GM06990 (cell line): ENCODE measurements at places on chromosomes 6 and 20.
A peak's percentile ranks its signal among the peaks of the same experiment; 100 is the strongest.

GRCh38 chr20:24871480-24872213, 77.4 kb upstream of the CST7 start:
- no peak for DNase-seq

DNA sequence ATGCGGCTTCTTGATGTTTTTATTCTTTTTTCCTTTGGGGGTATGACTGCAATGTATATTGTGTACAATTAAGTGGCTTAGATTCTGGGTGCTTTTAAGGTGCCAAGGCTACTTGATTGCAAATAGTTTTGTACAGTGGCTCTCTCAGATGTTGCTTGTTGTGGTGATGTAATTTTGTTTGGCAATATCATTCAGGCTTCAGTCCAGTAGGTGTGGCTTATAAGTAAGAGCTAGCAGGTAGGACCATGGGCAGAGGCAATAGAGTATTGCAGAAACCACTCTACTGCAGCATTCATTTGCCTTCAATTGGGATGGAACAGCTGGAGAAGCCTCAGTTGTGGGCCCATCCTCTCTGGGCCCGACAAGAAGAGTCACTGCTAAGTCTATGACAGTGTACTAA, 407.9 kb upstream of the MAN1A1 start:
- no peak for DNase-seq

DNA sequence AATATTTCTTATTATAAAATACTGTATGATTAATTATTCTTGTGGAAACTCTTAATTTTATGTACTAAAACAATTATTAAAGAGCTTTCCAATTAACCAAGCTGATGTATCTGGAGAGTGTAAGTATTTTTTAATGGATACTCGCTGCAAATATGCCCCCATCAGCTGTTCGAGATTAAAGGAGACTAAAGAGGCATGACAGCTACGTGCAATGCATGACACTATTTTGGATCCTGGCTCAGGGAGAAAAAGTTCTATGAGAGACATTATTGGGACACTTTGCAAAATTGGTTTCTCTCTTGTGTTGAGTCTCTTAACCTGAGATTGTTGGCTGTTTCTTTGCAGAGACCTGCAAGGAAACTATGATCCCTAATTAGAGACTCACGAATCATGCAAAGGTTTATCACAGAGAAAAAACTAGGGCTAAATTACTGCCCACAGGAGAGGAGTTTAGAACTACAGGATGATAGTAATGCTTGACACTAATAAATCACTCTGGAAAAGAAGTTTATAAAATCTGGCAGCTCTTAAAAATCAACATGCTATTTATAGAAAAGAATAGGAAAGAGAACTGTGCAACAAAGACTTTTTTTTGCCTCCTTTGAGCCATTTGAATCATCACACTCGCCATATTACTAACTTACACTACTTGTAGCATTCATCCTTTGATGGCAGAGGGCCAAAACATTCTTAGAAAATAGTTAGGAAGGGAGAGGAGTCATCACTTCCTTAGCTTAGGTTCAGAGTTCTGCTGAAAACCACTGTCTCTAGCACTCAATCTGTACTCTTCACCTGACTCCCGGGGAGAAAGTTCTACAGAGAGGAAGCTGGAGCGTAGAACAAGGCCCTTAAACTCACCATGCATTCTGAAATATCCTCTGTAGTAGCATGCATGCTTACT, 25.3 kb downstream of the NRN1 start:
- no peak for DNase-seq

GRCh38 chr6:167113935-167114910, 8.7 kb upstream of the CCR6 start:
- peak; percentile 89 for DNase-seq

GRCh38 chr20:32358632-32358882, 426 bp downstream of the ASXL1 start:
- DNase-seq, result no peak

GRCh38 chr20:61072398-61072797, 179.7 kb upstream of the CDH4 start:
- no peak for DNase-seq

DNA sequence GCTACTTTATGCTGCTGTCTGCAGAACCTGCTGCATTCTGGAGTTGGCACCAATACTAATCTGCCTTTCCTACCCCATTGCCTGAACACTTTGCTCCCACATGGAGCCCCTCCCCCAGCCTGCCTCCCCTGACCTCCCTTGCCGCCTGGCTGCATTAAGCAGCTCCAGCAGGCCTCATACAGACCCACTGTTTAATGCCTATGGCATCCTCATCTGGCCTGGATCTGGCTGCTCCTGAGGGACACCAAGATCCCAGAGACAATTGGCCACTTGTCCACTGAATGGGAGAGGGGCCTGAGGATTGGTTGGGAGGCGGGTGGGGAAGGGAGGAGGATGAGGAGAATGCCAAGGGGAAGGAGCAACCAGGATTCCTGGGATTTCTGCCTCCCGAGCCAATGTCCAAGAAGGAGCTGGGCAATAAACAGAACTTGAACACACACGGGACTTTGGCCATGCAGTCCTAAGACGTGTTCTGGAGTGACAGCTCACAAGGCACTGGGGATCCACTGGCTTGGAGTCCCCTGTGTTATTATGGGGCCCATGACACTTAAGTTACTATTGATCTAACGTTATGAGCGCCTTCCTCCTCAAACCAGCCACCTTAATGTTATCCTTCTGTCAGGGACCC, 10.4 kb upstream of the KCNK5 start:
- DNase-seq, result no peak

DNA sequence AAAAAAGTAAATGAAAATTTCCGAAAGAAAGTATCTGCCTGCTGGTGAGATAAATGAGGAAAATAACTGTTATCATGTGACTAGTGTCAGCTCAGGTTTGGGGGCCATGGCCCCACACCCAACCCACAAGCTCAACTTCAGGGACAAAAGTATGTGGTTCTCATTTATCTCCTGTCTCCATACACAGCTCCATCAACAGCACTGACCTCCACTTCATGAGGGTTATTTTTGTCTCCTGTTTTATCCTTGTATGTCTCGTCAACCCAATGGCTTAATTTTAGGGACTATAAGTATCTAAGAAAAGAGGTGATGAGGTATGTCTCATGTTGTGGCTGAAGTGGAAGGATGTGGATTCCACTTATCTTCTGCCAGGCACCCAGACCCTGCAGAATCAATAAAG, 271.6 kb upstream of the RIN2 start:
- DNase-seq, result no peak

DNA sequence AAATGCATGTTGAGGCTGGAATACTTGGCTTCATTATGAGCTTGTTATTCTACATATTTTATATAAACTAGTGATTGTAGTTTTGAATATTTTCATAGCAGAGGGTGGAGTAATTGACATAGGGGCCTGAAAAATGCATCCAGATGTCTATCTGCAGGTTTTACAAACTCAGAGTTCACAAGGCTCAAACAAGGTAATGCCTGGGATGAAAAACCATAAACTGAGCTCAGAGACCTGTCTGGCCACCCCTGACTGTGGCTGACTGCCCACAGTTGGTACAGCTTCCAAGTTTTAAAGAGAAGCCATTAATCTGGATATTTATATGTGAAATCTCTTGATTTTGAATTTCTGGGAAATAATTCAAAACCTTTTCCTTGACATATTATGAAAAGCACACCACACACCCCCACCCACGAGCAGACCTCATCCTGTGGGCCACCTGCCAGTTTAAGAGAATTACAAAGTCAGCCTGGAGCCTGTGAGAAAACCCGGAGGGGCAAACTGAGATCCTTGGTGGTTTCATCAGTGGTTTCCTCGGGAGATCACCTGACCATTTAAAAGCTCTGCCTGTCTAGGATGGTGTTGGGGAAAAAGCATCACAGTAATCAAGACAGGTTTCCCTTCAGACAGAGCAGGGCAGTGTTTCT, 230.1 kb downstream of the SAMD5 start:
- no peak for DNase-seq

GRCh38 chr6:40960742-40961430, 78.1 kb downstream of the UNC5CL start:
- no peak for DNase-seq

DNA sequence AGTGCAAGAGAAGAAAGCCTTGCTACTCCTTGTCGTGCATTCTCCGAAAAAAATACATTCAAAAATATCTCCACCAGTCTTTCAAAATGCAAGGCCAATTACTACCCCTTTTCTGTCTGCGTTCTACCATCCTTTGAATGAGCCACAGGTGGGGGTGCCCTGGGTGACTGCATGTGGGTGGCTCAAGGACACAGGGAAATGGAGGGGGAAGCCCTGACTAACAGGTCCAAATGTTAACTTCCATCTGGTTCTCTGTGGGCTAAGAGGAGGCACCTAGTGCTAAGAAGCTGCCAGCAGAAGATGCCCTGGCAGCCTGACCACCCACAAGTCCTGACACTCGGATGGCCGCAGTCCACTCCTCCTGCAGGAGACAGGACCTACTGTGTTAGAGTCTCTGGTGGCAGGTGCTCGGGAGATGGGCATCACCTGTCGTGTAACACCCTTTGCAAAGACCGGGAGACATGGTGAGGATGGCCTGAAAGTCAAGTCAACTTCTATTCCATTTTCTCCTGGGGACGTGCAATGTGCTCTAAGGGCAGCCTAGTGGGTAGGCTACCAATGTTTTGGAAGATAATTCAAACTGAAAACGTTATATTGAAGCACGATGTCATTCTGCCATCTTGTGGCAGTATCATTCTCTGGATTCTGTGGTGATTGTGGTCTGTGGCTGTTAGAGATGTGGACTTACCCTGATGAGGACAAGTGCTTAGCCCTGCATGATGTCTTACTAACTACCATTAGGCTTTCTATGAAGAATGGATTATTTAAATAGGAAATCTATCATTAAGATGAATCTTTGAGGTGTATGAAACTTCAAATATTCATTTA, 27.4 kb upstream of the IGF2R start:
- no peak for DNase-seq

GRCh38 chr6:165679326-165679725, 16.3 kb upstream of the PDE10A start:
- no peak for DNase-seq

DNA sequence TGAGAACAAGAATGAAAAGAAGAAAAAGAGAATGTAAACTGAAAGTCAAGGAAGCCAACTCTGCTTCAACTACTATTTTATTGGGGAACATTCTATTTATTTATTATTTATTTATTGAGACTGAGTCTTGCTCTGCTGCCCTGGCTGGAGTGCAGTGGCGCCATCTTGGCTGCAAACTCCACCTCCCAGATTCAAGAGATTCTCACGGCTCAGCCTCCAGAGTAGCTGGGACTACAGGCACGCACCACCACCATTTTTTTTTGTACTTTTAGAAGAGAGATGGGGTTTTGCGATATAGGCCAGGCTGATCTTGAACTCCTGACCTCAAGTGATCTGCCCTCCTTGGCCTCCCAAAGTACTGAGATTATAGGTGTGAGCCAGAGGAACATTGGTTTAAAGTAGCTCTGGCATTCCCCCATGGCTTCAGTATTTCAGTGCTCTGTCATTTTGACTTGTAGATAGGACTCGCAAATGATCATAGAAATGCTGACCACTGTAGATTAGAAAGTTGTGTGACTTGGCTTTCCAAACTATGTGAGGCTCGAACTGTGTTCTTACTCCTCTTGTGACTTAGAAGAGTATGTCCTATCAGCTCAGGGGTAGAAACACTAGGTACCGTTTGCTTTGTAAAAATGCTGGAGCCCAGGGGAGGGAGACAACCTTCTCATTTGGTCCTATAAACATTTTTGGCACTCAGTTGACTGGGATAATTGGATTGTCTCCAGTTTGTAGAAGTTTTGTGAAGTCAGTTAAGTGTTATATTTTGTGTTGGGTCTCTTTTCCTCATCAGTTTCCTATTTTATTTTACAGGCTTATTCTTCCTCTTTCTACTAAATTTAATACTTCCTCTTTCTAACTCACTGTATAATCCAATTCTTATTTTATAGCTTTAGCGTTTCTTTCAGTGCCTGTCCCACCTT, 544.9 kb upstream of the CITED2 start:
- no peak for DNase-seq

GRCh38 chr6:18022398-18023231, 35.2 kb upstream of the KIF13A start:
- DNase-seq, result no peak

GRCh38 chr6:26477426-26477825, 19.7 kb downstream of the BTN2A1 start:
- DNase-seq, result no peak

DNA sequence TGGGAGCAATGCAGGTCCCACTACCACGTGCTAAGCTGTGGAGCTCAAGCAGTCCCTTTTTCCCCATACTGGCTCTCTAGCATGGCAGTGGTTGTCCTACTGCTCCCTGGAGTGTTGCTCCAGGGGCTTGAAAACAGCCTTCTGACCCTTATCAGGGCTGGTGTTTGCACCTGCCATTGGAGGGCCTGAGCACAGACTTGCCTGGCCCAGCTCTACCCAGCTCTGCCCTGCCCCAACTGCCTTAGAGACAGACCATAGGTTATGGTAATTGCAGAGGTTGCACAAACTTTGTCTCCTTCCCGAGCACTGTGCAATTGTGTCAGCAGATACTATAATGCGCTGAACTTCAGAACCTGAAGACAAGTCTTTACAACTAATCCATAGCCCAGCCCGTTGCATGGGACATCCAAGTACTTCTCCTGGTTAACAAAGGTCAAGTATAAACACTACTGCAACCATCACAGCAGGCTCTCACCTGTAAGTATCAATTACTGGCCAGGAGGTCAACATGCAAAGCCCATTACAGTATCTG, 58.7 kb downstream of the PDSS2 start:
- no peak for DNase-seq

GRCh38 chr6:118808793-118809638, 84.9 kb upstream of the ASF1A start:
- no peak for DNase-seq

GRCh38 chr6:4066029-4066755, 12.7 kb downstream of the FAM217A start:
- no peak for DNase-seq

GRCh38 chr20:53828682-53829254, 235.1 kb upstream of the ZNF217 start:
- DNase-seq, result no peak

- DNase-seq, result no peak
These were observed 58.4 kb upstream of the ARID1B start for GRCh38 chr6:156718647-156719394.

DNA sequence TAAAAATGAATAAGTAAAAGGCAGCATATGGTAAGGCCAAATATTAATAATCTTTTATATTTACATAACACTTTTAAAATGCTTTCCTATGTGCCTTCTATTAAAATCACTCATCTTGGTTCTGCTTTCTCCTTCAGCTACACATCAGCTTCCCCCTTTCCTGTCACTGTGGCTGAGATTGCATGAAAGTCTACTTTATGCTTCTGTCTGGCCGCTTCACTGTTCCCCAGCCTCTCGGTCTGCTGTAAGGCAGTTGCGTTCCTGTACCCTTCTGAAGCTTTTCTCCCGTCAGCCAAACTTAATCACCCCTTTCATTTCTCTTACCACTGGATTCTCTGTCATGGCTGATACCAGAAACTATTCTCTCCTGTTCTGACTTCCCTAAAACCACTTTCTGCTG, 34.6 kb downstream of the SOX4 start:
- DNase-seq, result no peak

DNA sequence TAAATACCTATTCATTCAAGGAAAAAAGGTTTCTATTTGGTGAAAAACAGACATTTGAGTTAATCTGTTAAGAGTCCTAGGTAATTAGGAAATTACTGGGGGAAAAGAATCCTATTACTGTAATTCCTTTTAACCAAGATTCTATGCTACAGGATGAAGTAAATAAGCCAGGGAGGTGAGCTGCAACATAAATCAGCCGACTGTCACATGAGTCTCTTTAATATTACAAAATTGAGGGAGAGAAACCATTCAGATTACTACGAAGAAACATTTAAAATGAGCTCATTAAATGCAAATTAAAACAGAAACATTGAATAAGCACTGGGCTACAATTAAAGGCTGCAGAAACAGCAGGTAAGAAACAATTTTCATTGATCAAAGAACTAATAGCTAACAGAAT, 5.3 kb downstream of the PRKN start:
- DNase-seq, result no peak
